NCI-H1930 (cell line): ENCODE measurements at places on chromosomes 7 and 10.

- DNase-seq = no peak
Observed at GRCh38 chr10:72026278-72027111, 61.9 kb downstream of the SPOCK2 start.

GRCh38 chr7:31493714-31494181 lies 20.1 kb upstream of the ITPRID1 start:
- DNase-seq = no peak

GRCh38 chr10:126434235-126434634 lies 46.0 kb upstream of the ADAM12 start:
- no peak for DNase-seq

DNA sequence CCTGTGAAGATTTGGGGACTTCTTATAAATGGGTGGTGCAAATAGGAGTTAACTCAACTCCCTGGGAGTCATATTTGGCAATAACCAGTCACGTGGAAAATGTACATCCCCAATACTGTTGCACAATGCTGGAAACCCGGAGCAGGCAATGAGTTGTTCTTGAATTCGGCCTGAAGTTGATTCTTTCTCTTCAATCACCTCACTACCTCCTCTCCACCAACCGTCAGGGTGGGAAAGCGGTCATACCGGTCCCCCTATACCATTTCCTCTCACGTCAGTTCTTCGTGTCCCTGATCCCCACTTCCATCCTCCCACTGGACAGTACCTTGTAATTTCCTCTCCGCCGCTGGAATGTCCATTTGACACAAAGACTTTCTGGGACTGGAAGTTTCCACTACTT lies 2.8 kb downstream of the GIMAP5 start:
- no peak for DNase-seq

GRCh38 chr10:10995120-10995519 lies 22.6 kb upstream of the CELF2 start:
- no peak for DNase-seq

GRCh38 chr7:46281071-46281470 lies 360.0 kb upstream of the IGFBP3 start:
- DNase-seq = no peak

GRCh38 chr10:75353183-75353582 lies 48.4 kb downstream of the ZNF503 start:
- DNase-seq = no peak
